ENCODE measurements at places on chromosomes 6 and 20. TPM values are rescaled to one million over a fixed set of nuclear protein-coding genes. Genes with fewer than 3 reads are reported as not detected.

- no peak for DNase-seq
Observed at GRCh38 chr6:139699911-139700310, 325.5 kb upstream of the CITED2 start.

- DNase-seq = no peak
Observed at GRCh38 chr6:38142178-38142902, 322.8 kb downstream of the ZFAND3 start.

- DNase-seq = no peak
Observed at GRCh38 chr6:34025112-34025807, 120.6 kb downstream of the GRM4 start.

DNA sequence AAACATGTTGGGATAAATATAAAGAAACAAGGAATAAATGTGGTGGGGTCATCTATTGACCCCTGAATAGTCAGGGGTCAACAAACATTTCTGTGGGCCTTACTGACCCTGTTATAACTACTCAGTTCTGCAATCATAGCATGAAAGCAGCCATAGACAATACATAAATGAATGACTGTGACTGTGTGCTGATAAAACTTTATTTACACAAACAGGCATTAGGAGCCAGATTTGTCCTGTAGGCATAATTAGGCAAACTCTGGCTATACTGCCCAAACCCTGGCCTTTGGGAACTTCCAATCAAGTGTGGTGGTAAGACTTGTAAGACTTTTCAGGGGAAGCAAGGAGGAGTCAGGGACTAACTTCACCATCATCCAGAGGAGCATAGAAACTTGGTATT is 222.7 kb downstream of the KHDC1L start:
- DNase-seq = no peak

GRCh38 chr6:148432462-148433195 is 90.0 kb downstream of the SASH1 start:
- no peak for DNase-seq

Gene PGC
- not detected for total RNA-seq

Gene DAAM2
- total RNA-seq = not detected

Gene EYA4
- total RNA-seq = not detected

- no peak for DNase-seq
Observed at GRCh38 chr6:30171677-30172471, 8.5 kb downstream of the TRIM15 start.

Data from CD4-positive, alpha-beta memory T cell (primary cell).